ENCODE measurements at places on chromosomes 7 and 10.

GRCh38 chr7:82517050-82517449 is 73.5 kb upstream of the CACNA2D1 start:
- no peak for DNase-seq

DNA sequence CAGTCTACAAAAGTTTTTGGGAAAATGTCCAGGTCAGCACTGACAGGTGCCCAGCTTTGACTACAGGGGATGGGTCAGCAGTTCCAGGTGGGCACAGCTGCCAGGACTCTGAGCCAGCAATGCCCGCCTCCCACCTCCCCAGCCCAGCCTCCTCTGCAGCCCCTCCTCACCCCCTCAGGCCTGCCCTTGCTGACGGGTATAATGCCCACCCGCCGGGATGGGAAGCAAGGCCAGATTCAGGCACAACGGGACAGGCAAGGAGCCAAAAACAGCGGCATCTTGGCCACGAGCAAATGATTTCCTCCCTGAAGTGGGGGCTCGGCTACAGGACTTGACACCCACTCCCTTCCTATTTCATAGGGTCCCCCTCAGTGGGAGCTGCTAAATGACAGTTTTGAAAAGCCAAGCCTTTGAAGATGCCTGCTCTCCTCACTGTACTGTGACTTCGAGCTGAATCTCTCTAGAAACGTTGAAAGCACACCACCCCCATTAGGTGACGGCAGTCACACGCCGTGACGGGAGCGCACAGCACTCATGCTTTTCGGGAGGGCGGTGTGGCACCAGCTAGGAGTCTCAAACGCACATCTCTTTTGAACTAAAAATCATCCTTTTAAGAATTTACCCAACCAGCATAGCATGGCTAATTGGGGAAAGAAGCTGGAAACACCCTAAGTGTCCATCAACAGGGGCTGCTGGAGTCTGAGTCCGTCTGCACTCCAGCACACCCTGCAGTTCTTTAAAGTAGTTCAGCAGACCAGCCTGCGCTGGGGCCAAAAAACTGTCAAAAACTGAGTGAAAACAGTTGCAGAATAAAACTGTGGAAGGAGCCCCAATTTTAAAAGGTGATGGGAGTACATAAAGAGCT is 29.6 kb downstream of the MAD1L1 start:
- no peak for DNase-seq

- DNase-seq = no peak
Measured at GRCh38 chr7:32323712-32324111, 166.5 kb downstream of the LSM5 start.

DNA sequence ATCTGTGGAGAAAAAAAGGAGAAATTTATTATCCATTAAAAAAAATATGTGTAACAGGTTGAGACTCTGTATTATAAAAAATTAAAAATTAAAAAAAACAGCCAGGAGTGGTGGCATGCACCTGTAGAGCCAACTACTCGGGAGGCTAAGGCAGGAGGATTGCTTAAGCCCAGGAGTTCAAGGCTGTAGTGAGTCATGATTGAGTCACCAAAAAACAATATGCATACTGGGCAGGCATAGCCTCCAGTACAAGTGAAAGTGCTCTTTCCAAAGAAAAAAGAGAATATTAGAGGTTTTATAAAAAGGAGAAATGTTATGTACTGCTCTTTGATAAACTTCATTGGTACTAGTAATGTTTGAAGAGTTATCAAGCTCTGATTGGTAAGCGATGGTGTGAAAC is 647.1 kb upstream of the ZWINT start:
- DNase-seq = no peak

GRCh38 chr10:16894821-16895220 is 77.6 kb upstream of the RSU1 start:
- no peak for DNase-seq

DNA sequence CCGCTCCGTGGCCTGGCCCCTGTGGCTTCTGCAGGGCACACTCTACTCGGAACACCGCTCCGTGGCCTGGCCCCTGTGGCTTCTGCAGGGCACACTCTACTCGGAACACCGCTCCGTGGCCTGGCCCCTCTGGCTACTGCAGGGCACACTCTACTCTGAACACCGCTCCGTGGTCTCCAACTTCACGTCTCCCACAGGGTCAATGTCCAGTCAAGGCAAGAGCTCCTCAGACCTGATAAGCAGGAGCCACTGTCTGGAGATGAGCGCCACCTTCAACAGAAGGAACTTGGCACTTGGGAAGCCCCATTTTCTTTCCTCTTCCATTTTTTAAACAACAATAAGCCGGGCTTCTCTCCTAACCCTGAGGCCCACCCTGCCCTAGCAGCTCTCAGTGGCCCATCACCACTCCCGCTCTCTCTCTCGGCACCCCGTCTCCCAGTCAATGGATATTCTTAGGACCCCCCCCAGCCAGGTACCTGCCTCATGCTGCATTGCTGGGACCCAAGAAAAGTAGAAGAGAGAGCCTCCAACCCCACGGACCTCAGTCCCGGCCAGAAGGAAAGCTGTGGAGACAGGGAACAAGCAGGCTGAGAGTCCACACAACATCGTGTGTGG is 56.3 kb downstream of the PRKAG2 start:
- DNase-seq = no peak

GRCh38 chr7:82067628-82068264 is 297.9 kb upstream of the HGF start:
- DNase-seq = no peak

- no peak for DNase-seq
Measured at GRCh38 chr7:73515178-73515577, 6.9 kb downstream of the BAZ1B start.

GRCh38 chr7:94440451-94441039 is 45.9 kb downstream of the COL1A2 start:
- no peak for DNase-seq

GRCh38 chr7:51611937-51612336 is 295.3 kb upstream of the COBL start:
- no peak for DNase-seq

GRCh38 chr10:77281719-77282118 is 355.9 kb downstream of the KCNMA1 start:
- DNase-seq = no peak

DNA sequence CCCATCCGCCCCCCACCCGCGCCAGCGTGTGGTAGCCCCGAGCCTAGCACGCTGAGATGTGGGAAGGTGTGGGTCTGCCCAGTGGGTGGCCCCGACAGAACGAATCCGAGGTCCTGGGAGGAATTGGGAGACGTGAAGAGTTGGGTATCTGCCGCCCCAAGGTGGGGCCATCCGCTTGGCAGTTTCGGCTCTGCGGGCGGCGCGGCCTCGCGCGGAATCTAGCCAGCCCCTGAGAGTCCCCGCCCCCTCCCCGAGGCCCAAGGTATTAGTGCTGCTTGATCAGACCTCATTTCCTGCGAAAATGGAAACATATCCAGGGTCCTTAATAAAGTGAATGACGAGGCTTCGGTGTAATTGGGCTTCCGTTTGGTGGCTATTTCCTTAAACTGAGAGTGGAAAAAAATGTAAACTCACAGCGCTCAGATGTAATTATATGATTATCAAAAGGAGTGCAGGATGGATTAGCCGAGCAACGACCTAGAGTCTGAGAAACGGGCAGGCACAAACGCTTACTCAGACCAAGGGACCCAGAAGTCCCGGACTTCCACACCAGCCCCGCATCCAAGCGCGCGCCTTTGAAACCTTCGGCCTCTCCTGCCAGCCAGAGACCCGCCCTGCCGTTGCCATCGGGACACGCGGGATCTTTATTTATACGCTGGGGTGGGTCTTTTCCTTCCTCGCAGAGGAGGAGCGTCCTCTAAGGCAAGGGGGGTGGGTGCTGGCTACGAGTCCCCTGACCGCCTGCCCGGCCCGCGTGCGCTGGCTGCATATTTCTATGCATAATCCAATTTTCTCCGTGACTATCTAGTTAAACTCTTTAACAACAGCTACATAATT is 12.8 kb downstream of the LBX1 start:
- no peak for DNase-seq

- no peak for DNase-seq
Measured at GRCh38 chr7:80601999-80602398, 36.4 kb upstream of the CD36 start.
